ENCODE measurements at places on chromosomes 1 and 21. TPM values are rescaled to one million over a fixed set of nuclear protein-coding genes. Genes with fewer than 3 reads are reported as not detected.
A peak's percentile ranks its signal among the peaks of the same experiment; 100 is the strongest.

GUCA2A gene
- total RNA-seq, result not detected

HMGCS2 gene
- 1.5 TPM for total RNA-seq

DNA sequence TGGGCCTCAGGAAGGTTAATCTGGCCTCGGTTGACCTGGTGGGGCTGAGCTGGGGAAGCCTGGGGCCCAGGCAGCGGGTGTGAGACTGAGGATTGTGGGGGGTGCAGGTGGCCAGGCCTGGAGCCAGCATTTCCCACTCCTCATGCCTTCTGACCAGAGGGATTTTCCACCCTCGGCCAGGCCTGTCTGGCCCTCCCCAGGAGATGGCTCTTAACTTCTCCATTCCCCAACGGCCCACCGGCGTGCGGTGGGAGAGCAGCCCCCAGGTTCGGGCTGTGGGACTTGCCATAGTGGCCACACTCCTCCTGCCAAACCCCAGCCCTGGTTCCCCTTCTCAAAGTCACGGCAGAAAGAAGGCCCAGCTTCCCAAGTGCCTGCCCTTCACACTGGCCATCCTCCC lies 126.5 kb upstream of the RUNX3 start:
- DNase-seq, result no peak

DNA sequence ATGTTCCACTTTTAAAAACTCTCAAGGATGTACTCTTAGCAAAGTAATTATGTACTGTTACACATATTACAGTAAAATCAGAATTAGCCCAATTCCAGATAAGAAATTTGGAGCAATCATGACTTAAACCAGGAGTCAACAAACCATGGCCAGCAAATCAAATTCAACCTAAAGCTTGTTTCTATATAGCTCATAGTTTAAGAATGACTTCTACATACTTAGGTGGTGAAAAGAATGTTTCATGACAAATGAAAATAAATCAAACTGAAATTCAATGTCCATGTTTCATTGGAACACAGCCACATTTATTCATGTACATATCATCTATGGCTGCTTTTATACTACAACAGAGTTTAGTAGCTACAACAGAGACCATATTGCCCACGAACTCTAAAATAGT lies 35.1 kb downstream of the FRRS1 start:
- DNase-seq, result no peak

GRCh38 chr1:103160281-103160680 lies 52.0 kb upstream of the COL11A1 start:
- no peak for DNase-seq

GRCh38 chr1:9900142-9901043 lies 9.7 kb downstream of the CTNNBIP1 start:
- peak; percentile 88 for DNase-seq
